ENCODE measurements at places on chromosomes 5 and 9. TPM values are rescaled to one million over a fixed set of nuclear protein-coding genes. Genes with fewer than 3 reads are reported as not detected.

MARCOL gene
- total RNA-seq: not detected

PTGS1 gene
- total RNA-seq: 0.22 TPM

PCDHGA6 gene
- total RNA-seq: 0.80 TPM

GARIN3 gene
- not detected for total RNA-seq

TAF11L5 gene
- not detected for total RNA-seq

NUTM2G gene
- not detected for total RNA-seq

IL3 gene
- total RNA-seq: not detected

CATSPER3 gene
- 1.3 TPM for total RNA-seq

C7 gene
- total RNA-seq: 6.1 TPM

TPPP gene
- 2.6 TPM for total RNA-seq

DNAJC21 gene
- 50.3 TPM for total RNA-seq

SPATA31E1 gene
- not detected for total RNA-seq

RANBP3L gene
- total RNA-seq: not detected

NUP155 gene
- total RNA-seq: 37.6 TPM

TMEM215 gene
- total RNA-seq: not detected

LCN10 gene
- total RNA-seq: not detected

TMEM250 gene
- 39.2 TPM for total RNA-seq

OR1Q1 gene
- total RNA-seq: not detected

HMMR gene
- total RNA-seq: 13.3 TPM

GPX8 gene
- 38.8 TPM for total RNA-seq

AKNA gene
- 24.6 TPM for total RNA-seq

RLN1 gene
- 0.91 TPM for total RNA-seq

RANBP6 gene
- 20.8 TPM for total RNA-seq

FGF10 gene
- total RNA-seq: 2.7 TPM

SLC6A19 gene
- total RNA-seq: 2.6 TPM

PCDH12 gene
- not detected for total RNA-seq

ANKRD34B gene
- 0.17 TPM for total RNA-seq

WNT8A gene
- not detected for total RNA-seq

ELL2 gene
- total RNA-seq: 124 TPM

MZB1 gene
- total RNA-seq: 0.24 TPM

PRR16 gene
- total RNA-seq: not detected

RPS23 gene
- total RNA-seq: 1,896 TPM

SEMA6A gene
- total RNA-seq: 105 TPM

SLC34A3 gene
- total RNA-seq: 0.27 TPM

ACOT12 gene
- total RNA-seq: not detected
